Right ventricle myocardium superior (tissue), 1 donor: ENCODE measurements at places on chromosomes 12 and 14. TPM values are rescaled to one million over a fixed set of nuclear protein-coding genes. Genes with fewer than 3 reads are reported as not detected.

Gene APOF
- not detected for total RNA-seq

DNA sequence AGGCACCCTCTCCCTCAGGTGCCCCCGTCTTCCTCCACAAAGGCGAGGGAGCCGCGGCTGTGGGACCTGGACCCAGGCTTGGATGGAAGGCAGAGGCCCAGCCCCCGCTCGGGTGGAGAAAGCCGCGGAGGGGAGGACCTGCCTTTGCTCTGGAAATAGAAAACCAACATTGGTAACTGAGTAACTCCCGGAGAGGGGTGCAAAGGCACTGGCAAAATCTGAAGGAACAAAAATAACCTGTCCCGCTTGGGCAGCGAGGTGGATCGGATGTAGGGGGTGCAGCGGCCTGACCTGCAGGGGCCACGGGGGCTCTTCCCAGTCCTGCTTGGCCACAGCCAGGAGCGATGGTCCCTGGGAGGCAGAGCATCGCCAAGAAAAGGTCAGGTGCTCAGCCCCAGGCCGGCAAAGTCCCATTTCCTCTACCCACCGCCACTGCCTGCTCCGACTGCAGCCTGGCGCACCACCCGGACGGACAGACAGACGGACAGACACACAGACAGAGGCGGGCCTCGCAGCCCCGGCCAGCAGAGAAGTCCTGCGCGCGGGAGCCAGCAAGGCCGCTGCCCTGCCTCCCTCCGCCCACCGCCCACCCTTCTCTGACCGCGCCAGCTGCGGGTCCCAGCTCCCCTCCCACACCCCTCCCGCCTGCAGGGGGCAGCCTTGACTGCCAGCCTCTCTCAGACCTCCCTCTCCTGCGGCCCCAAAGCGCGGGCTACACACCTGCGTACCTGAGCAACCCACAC lies 21.4 kb upstream of the TMEM106C start:
- DNase-seq, result no peak

Gene ACVRL1
- total RNA-seq, result 35.1 TPM

GRCh38 chr14:85241022-85241855 lies 288.7 kb upstream of the FLRT2 start:
- no peak for DNase-seq

- no peak for DNase-seq
Observed at GRCh38 chr14:48008646-48009045, 333.2 kb upstream of the MDGA2 start.

Gene NFATC4
- total RNA-seq, result 25.6 TPM

DNA sequence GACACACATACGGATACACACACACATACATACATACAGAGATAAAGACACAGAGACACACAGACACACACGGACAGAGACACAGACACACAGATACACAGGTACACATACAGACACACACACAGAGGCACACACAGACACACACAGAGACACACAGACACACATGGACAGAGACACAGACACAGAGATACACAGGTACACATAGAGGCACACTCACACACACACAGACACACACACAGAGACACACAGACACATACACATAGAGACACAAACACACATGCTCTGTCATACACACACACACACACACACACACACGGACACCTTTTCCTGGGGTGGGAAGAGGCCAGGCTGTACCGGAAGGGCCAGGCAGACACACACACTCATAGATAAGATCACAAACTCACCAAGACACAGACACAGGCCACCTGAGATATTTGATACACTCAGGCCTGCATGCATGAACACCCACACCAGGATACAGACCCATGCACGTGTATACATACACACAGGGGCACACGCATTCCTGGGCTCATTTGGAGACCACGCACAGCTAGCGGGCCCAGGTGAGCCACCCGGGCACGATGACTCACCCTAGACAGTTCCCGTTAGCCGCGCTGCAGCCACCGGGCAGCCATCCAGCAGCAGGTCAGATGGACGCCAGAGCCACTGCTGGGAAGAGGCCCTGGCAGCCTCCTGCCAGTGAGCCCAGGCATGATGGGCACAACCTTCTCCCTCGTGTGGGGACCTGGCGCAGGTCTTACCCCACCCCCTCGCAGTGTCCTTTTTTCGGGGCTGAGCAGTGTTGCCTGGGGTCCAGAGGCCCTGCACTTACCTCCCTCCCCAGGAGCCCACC lies 1.8 kb upstream of the AHNAK2 start:
- peak; percentile 80 for DNase-seq

Gene HEBP1
- total RNA-seq, result 65.3 TPM

Gene SYNDIG1L
- not detected for total RNA-seq

- no peak for DNase-seq
Observed at GRCh38 chr12:120381752-120382419, 12.9 kb upstream of the MSI1 start.

GRCh38 chr12:113850309-113851056 lies 115.6 kb downstream of the RBM19 start:
- peak; percentile 83 for DNase-seq

Gene ABHD12B
- not detected for total RNA-seq

Gene PTPRR
- total RNA-seq, result 0.19 TPM

DNA sequence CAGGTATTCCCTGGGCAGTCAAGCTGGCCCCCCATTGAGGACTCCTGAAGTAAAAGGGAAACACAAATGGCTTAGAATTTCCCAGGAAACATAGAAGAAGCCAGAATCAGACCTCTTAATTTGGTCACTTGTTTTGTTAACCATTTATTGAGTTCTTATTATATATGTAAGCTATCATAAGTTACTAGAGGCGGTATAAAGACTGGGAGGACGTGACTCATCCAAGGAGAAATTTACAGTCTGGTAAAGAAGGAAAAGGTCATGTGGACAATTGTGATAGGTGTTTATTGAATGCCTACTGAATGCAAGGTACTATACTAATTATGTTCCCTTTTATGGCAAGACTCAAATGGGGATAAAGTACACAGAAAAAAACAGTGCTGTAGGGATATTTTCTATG lies 146.7 kb downstream of the DYRK2 start:
- no peak for DNase-seq

GRCh38 chr12:57614178-57614947 lies 3.1 kb downstream of the ARHGEF25 start:
- DNase-seq, result peak; percentile 58

DNA sequence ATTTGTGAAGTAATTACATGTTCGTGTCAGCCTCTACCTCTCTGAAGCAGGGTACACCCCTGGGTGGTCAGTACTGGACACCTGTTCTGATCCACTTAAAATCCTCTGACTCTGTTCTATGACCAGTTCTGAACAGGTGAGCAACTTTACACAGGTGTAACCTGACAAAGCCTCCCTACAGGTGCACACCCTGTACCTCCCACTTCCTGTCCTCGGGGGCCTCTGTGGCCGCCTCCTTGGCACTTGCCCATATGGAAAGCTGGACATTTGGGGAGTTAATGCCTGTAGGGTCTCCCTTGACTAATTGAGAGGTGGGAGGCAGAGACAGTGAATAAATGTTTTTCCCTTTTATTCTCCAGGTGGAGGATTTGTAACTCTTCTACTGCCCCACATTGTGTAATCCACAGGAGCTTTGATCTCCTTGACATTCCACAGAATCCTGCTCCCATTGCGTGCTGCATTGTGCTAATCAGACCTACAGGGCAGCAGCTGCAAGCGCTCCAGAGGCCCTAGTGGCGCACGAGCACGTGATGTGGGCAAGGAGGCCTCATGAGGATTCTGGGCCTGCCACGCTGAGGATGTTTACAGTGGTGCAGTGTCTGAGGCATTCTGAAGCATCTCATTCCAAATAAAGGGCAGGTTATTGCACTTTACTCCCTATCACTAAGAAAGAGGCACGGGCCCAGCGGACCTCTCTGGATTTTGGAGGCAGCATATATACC lies 45.8 kb upstream of the BATF start:
- DNase-seq, result no peak

- no peak for DNase-seq
Observed at GRCh38 chr12:25283006-25283405, 32.3 kb upstream of the KRAS start.

- no peak for DNase-seq
Observed at GRCh38 chr14:69547701-69548348, 26.8 kb downstream of the CCDC177 start.

Gene METTL25
- 18.1 TPM for total RNA-seq

Gene FAM161B
- total RNA-seq, result 4.1 TPM

DNA sequence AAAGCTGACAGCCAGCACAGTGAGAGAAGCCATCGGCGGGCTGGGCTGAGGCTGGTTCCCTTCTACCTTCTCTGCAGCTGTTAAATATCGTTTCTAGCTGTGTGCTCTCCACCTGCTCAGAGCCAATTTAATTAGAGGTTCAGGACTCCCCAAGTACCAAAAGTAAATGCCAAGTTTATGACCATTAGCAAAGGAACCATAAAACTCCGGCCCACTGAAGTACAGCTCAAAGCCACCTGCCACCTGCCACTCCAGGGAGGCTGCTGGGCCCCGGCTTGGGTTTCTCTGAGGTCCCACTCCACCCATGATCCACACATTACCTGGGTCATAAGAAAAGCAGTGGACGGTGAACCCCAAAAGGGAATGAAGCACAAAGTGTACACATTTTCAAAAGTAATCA lies 272.8 kb downstream of the KSR2 start:
- no peak for DNase-seq
